ENCODE measurements at places on chromosomes 1 and 21.

DNA sequence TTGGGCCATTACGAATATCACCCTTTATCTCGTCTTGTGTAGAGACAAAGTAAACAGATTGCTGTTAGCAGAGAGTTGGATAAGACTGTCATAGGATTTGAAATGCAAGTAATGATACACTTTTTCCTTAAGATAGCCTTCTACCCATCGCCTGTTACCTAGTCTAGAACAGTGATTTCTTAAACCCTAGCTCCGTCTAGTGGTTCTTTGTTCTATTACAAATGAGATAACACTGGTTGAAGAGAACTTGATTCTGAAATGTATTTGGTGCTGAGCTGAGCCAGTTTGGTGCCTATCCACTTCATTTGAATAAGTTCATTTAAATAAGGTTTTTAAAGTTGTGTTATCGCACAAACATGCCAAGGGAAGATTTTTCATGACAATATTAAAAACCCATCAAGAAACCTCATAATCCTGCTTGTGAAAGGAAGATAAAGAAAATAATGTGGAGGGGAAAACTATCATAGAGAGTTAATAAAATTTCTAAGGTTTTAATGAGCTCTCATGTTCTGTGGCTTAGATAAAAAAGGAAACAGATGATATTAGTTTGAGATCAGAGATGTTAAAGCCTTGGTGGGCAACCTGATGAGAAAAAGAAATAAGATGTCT, 1.5 kb upstream of the KCNH1 start:
- no peak for DNase-seq

GRCh38 chr21:25790122-25790877, 55.5 kb downstream of the GABPA start:
- no peak for DNase-seq

GRCh38 chr1:54271341-54271740, 71.4 kb downstream of the MRPL37 start:
- DNase-seq, result no peak

GRCh38 chr1:212610575-212610967, 2.0 kb downstream of the ATF3 start:
- DNase-seq, result no peak

DNA sequence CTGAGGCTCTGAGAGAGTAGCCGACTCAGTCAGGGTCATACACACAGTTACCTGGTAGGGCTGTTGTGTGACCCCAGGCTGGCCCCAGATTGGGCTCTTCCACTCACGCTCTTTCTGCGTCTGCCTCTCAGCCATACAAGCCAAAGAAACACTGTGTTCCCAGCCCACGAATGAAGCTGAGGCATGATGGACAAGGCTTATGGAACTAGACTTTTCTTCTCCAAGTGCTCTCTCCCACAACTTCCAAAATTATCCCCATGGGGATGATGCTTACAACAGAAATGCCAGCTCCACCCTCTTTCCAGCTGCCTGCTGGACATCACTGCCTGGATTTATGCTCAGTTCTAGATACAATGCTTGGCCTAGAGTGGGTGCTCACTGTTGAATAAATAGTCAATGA, 102.8 kb upstream of the JUN start:
- DNase-seq, result no peak

GRCh38 chr1:4837031-4837600, 182.7 kb downstream of the AJAP1 start:
- DNase-seq, result no peak

DNA sequence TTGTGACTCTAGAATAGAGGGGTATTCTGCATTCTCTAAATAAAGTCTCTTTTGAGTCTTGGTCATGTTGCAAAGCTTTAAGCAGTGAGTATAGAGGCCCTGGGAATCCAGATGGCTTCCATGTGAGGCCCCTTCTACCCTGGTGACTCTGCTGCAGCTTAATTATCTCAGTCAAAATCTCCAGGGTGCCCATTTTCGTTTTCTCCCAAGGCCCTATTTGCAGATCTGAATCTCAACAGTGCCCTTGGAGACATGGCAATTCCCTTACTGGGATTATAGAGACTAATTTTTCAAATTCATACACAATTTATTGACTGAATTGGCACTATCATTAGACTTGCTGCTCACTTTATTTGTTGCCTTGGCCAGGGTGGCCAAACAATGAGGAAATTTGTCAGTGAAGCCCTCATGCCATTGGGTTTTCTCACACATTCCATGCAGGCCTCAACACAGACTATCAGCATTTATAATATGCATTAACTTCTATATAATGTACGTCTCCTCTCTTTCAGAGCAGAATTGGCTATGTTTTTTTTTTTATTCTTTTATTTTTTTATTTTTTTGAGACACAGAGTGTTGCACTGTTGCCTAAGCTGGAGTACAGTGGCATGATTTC, 35.1 kb downstream of the PROX1 start:
- DNase-seq, result no peak

GRCh38 chr1:154863315-154864174, 6.5 kb downstream of the KCNN3 start:
- DNase-seq, result no peak

GRCh38 chr1:248183996-248184395, 9.4 kb downstream of the OR2M2 start:
- DNase-seq, result no peak

- no peak for DNase-seq
Observed at GRCh38 chr1:56916630-56917029, 49.2 kb downstream of the C8B start.

GRCh38 chr1:14732728-14733047, 134.2 kb downstream of the KAZN start:
- DNase-seq, result no peak

- DNase-seq, result no peak
Observed at GRCh38 chr1:54337928-54338327, 68.3 kb downstream of the SSBP3 start.

- DNase-seq, result no peak
Observed at GRCh38 chr1:1005774-1006304, 5.9 kb upstream of the HES4 start.

GRCh38 chr1:209920844-209921243, 17.2 kb upstream of the SYT14 start:
- no peak for DNase-seq

DNA sequence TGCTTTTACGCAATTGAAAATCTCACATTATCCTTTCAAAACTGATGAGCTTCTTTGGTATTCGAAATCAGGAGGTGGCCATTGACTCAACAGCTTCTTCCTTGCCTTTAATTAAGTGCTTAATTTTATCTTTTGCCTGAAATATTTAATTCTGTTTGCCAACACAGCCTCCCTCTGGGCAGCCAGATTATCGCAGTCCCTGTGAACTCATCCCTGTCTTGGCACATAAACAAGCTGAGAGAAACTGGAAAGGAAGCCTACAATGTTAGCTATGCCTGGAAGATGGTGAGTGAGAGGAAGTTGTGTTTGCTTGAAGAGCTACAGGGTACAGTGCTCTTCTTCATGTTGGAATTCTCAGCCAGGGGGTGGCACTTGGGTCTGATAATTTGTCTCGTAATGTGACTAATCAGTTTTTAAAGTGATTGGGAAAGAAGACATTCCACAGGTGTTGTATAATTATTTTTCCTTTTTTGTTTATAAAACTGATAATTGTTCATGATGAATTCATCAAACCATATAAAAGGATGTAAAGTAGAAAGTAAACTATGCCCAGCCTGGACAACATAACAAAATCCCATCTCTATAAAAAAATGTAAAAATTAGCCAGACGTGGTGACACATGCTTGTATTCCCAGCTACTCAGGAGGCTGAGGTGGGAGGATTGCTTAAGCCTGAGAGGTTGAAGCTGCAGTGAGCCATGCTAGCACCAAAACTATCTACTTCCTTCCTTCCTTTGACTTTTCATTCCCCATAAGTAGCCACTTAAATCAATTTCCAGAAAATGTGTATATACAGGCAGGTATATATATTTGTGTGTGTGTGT, 90.1 kb upstream of the RAVER2 start:
- no peak for DNase-seq

DNA sequence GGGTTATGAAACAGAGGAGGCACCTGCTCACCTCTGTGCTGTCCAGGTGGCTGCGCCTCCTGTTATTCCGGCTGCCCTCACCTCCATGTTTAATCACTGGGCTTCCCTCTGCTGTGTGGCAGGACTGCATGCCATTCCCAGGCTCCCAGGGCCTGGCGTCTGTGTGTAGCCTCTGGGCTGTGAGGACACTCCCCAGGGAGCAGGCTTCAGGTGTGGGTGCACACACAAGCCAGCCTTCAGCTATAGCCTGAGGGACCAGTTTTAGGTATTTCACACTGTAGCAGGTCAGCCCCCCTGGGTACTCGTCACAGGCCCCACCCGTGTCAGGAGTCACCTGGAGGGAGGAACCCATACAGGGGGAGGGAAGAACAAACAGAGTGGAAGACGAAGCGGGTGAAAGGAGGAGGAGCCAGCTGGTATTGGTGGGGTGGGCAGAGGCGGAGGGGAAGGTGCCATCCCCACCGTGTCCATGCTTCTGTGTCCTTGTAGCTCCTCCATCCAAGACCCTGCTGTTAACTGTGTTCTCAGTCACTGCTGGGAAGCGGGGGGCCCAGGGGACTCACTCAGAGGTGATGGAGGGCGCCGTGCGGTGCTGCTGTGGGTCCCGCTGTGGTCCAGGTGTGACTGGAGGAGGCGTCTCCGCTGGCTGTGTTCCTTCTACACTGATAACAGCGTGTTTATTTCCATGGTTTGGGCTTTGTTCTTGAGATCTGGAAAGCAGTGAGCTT, 158.6 kb downstream of the PGBD5 start:
- no peak for DNase-seq

DNA sequence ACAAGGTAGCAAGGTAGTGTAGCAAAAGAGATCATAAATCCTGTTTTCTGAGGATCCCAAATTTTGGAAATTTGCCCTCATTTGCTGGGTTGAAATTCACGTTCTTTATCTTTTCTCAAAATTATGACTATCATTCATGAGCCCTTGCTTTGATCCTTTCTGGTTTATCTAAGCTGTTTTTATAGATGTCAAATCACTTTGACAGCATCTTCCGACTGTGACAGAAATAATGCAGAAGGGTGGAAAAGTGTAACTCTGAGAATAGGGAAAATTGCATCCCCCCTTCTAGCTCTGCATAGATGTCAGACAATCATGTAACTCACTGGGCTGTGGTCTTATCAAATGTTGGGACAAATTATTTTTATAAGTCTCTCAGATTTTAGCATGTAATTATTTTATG, 550.1 kb downstream of the OMA1 start:
- DNase-seq, result no peak

DNA sequence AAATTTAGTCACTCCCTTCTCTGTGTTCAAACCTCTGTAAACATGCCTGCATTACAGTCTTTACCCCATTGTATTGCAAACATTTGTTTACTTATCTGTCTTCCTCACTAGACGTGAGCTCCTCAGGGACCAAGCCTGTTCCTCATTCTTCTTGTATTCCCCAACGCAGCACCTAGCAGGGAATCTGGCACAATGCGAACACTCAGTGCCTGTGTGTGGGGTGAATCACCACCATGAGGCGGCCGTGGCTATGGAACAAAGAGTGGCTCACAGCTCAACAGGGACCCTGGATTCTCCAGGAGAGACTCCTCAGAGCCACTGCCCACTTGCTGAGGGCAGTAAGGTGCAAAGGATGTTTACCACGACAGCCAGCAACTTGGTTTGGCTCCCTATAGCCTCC, 95.9 kb downstream of the DDX20 start:
- no peak for DNase-seq

- no peak for DNase-seq
Observed at GRCh38 chr1:224545571-224545970, 70.5 kb upstream of the CNIH3 start.

DNA sequence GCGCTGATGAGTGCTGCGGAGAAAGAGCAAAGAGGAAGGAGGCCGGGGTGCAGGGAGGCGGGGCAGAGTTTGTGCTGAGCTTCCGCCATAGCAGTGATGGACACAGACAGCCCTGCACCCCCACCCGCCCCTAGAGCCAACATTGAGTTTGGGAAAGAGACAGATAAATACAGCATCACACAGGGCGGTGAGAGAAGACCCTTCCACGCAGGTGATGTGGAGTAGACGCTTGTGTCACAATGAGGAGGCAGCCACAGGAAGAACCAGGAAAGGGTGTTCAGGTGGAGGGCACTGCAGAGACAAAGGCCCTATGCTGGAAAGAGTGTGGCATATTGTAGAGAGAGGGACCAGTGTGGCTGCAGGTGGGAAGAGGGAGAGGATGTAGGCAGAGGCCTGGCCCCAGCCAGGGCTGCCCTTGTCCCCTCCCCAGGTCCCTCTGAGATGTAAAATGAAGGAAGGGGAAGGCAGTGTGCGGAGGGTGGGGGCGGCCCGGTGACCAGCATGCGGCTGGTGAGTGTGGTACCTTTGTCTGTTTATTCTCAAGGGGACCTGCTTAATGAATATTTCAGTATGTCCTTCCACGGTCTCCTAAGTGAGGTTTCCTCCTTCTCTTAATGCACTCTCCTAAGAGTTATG, 194.4 kb upstream of the TMEM51 start:
- DNase-seq, result no peak

DNA sequence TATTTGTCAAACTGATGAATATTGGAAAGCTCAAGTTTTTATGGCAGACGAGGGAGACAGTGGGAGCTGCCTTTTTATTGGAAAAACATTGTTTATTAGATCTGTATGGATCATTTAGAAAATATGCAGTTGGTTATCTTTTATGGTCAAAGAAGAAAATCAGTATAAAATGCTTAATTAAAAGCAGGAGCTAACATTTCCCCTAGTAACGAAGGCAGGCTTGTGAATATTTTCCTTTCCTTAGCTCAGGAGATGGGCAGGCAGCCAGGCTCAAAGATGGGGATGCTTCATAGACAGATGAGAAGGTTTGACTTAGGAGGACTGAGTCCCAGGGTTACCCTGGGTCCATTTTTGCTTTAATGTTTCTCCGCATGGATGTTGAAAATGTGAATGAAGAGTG, 26.0 kb downstream of the ROR1 start:
- DNase-seq, result no peak

GRCh38 chr1:204143276-204144041, 8.4 kb downstream of the ETNK2 start:
- DNase-seq, result no peak

Data from stimulated activated CD8-positive, alpha-beta memory T cell treated with anti-CD3 and anti-CD28 coated beads, Interleukin-2, amount 100 ng/mL, for 1 hour (primary cell).